Activated CD4-positive, alpha-beta T cell treated with anti-CD3 and anti-CD28 coated beads for 1 hour (primary cell): ENCODE measurements at places on chromosomes 16 and 17.

DNA sequence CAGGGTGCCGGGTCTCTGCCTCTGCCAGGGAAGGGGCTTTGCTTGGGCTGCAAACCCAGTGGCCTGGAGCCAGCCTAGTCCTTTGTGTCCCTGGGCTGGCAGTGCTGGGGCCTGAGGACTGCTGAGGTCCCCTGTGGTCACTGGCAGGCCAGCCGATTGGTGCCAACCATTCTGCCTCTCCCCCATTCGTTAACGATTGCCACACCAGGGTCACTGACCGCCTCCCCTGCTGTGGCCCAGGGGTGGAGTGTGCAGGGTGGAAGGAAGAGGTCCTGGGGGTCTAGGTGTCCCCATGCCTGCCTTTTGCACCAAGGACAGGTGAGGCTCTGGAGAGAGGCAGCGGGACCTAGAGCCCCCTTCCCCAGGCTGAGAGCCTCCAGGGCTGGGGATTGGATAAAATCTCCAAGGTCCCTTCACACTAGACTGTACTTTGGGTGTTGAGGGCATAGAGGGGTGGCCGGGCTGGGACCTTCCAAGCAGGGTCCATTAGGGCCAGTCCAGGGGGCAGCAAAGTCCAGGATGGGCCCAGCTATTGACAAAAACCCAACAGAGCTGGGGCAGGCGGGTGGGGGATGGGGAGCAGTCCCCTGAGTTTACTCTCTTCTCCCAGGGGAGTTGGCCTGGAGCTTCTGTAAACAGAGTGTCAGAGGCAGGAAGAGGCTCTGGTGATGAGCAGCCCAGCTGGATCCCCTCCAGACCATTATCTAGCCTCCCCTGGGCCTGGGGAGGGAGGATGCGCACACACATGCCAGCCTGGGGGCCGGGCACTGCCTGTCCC lies 1.1 kb downstream of the VASN start:
- no peak for DNase-seq

DNA sequence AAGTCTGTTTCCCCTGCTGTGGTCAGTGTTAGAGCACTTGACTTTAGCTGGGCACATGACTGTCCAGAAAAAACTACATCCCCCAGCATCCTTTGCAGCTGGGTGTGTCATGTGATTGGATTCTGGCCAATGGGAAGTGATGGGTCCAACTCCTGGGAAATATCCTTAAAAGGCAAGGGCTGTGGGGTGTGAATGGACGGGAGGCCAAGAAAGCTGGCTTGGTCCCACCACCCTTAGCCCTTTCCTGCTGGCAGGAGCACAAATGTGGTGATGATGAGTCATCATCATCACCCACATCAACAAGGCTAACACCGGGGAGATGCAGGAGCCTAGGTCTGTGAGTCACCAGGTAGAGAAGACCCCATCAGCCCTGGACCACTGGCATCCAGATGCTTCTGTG lies 341.7 kb downstream of the C16orf95 start:
- no peak for DNase-seq

GRCh38 chr16:88329726-88330700 lies 52.7 kb upstream of the ZNF469 start:
- no peak for DNase-seq

DNA sequence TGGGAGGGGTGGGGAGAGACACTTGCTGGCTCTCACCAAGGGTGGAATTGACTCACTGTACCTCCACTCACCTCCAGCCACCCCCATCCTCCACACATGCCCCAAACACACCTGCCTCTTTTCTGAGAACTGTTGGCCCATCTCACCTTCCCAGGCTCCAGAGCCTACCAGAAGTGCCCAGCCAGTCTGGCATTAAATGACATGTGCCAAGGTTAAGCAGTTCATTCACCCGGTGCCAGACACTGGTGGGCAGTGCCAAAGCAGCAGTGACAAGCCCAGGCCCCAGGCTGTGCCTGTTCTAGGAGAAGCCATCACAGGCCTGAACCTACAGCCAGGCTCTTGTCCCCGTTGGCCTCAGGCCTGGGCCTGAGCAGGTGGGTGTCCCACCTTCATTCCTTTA lies 11.2 kb downstream of the MVP start:
- no peak for DNase-seq

GRCh38 chr17:3911271-3912053 lies 4.8 kb downstream of the P2RX1 start:
- peak; percentile 38 for DNase-seq

GRCh38 chr16:580946-581498 lies 8.8 kb upstream of the RAB40C start:
- DNase-seq: no peak

- DNase-seq: no peak
These were observed 19.8 kb upstream of the ZFP90 start for GRCh38 chr16:68519225-68519745.

- DNase-seq: no peak
These were observed 1.1 kb upstream of the DBNDD1 start for GRCh38 chr16:90020260-90020837.

- no peak for DNase-seq
These were observed 22.1 kb upstream of the ADAM11 start for GRCh38 chr17:44736551-44737240.

- DNase-seq: no peak
These were observed 105.1 kb downstream of the SDK2 start for GRCh38 chr17:73539166-73539565.

GRCh38 chr17:72863526-72864211 lies 228.8 kb downstream of the SLC39A11 start:
- no peak for DNase-seq

- DNase-seq: no peak
These were observed 2.9 kb upstream of the IFI35 start for GRCh38 chr17:43003542-43004172.

GRCh38 chr17:731644-732066 lies 741 bp upstream of the TLCD3A start:
- DNase-seq: no peak

DNA sequence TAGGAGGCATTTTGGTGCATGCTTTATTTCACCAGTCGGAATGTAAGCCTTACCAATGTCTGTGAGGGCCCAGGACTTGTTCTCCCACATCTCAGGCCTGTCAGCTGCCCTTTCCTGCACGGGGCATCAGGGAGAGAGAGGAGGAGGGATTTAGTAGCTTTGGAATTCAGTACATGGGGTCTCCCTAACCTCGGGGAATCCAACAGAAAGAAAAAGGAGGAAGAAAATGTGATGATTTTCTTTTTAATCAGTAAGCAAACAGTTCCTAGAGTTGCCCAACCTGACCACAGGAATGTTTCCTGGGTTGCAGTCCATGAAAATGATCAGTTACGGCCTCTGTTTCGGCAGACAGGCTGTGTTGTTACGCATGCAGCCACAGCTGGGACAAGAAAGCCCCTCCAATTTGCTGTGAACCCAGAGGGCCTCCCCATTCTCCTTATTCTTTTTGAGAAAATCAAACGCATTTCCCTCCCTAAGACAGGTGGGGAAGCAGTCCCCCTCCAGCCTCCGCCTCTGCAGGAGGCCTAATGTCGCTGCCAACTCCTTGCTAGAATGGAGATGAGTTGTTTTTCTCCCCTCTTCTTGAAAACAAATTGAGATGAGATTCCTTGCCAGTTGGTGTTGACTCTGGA lies 53.1 kb upstream of the TANGO6 start:
- no peak for DNase-seq

GRCh38 chr16:12229759-12230594 lies 253.4 kb downstream of the SNX29 start:
- DNase-seq: no peak
